Activated CD8-positive, alpha-beta memory T cell treated with anti-CD3 and anti-CD28 coated beads, Interleukin-2, amount 50 U/mL, for 48 hours (primary cell): ENCODE measurements at places on chromosomes 5 and 9.

DNA sequence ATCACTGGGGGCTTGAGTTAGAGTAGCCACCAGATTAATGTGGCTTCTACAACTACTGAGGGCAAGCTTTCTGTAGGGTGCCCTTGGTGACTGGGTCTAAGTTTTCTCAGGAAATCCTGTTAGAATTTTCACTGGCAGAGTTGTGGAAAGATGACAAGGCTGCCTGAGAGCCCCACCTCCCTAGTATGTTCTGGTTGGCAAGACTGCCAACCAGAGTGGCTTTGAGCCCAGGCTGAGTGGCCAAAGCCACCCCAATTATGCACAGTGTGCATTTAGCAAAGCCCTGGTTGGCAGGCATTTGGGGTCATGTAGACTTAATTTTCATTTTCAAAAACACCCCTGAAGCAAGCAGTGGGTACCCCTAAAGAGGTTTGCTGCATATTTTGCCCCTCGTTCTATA lies 136.7 kb upstream of the HAPLN1 start:
- no peak for DNase-seq

DNA sequence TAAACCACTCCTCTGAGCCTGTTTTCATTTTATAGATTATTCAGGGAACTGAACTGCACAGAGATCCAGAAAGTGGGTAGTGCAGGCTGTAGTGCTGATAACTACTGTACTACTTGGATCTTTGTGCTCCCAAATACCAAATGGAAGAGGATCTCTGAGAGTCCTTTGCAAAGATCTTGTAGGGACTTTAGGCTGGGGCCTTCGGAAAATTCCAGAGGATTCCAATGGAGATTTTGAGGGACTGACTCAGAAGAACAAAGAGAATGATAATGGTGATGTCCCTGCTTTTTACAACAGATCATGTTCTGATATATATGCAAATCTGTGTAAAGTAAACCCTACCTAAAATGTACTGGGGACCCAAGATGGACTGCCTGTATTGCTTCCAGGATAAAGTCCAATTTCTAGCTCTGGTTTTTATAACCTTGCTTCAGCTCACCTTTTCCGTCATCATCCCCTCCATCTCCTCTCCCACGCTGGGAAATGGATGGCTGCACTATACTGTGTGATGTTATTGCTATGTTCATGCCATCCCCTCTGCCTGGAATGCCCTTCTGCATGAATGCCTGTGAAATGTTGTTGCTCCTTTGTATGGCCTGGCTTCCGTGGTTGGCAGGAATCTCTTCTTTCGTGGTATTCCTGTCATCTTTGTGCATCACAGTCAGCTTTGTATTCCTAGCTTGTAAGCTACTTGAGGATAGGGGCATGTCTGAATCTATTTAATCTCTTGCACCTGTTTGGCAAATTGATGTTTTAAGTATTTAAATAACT lies 9.7 kb upstream of the PSMD5 start:
- DNase-seq = peak; percentile 33

- no peak for DNase-seq
Measured at GRCh38 chr9:135340726-135341475, 138.7 kb upstream of the PPP1R26 start.

DNA sequence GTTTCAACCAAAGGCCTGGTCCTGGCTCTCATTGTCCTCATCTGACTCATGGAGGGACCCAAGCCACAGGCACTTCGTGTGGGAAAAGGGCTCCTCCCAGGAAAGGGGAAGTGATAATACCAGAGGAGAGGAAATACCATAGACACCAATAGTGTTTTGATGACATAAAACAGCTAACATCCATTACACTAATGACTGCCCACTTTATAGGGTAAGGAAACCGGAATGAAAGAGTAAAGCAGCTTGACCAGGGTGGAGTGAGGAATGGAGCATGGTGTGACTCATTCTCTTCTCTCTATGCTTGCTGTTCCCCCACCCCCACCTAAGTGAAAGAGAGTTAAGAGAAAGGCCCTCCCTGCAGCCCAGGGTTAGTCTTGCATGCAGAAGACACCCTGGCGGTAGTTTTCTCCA lies 67.4 kb upstream of the HRH2 start:
- DNase-seq = no peak

DNA sequence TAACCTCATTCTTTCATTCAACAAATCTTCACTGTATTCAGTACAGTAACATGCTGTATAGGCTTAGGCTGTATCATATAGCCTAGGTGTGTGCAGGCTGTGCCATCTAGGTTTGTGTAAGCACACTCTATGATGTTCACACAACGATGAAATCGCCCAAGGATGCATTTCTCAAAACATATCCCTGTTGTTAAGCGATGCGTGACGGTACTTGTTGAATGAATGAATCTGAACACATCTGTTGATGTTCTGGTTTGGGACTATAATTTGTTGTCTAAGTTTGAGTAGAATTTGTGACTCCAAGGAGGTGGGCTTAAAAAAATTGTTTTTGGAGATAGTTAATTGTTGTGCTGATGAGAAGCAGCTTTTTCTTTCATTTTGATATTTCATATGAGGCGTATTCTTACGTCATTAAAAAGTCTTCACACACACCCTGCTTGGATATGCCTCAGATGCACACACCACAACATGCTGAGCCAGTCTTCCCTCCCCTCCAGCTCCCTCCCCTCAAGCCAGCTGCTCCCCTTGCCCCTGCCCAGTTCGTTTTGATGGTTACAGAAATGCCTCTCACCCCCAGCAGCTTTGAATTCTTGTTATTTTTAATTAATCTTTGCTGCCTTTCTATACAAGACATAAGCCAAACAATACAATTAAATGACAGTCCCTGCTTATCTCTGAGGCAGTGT lies 5.5 kb upstream of the PSAT1 start:
- DNase-seq = no peak

- DNase-seq = no peak
Measured at GRCh38 chr9:68704498-68704813, 584 bp upstream of the PIP5K1B start.

DNA sequence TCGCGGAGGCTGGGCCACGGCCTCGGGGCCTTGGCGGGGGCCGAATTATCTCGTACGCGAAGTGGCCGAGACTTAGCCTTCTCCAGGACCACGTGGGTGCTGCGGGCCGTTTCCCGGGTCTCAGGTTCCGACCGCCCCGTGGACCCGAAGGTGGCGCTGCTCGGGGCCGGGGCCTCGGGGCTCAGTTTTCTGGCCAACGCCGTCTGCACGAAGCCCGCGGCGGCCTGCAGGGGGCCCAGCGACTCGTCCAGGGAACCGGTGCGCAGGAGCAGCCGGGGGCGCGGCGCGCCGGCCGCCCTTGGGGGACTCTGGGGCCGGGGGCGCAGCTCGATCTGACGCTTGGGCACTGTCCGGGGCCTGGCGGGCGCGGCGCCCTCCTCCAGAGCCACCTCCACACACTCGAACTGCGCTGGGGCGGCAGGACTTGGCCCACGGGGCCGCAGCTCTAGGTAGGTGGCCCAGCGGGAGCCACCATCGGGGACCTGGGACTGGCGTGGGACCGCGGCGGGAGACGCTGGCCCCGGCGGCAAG lies 716 bp downstream of the PROB1 start:
- DNase-seq = no peak

DNA sequence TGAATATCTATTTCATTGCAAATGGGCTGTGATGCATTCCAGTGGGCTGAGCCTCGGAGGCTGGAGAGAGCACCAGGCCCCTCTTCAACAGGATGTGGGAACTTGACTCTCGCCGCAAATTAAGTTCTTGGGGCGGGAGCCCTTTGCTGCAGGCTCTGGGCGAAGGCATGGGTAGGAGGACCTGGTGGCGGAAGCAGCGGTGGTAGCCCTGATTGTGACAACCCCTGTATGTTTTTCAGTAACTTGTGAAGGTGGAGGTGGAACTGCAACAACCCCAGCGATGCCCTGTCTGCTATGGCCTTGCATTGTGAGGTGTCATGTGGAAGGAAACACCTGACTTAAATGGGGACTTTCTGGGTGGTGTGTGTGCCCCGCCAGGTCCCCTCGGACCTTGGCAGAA lies 9.4 kb downstream of the FYB1 start:
- peak; percentile 81 for DNase-seq

DNA sequence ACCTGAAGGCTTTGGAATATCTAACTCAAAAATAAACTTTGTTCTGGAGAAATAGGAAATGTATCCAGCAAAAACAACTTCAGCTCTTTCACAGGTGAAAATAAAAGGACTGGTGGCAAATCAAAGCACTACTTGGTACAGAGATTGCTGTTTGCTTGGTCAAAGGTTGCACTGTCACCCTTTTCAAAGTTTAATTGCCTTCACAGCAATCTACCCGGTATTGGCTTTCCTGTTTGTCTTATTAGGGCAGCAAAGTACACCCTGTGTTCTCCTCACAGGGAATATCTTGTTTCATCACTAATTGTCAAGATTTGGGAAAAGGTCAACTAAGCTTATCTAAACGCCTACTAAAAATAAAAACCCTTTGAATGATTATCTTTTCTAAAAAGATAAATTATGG lies 214.1 kb upstream of the ADCY2 start:
- no peak for DNase-seq

- DNase-seq = no peak
Measured at GRCh38 chr5:35694481-35694880, 76.8 kb downstream of the SPEF2 start.

GRCh38 chr9:10274175-10274574 lies 338.6 kb downstream of the PTPRD start:
- no peak for DNase-seq

GRCh38 chr9:89853161-89853560 lies 248.3 kb downstream of the GADD45G start:
- DNase-seq = no peak

DNA sequence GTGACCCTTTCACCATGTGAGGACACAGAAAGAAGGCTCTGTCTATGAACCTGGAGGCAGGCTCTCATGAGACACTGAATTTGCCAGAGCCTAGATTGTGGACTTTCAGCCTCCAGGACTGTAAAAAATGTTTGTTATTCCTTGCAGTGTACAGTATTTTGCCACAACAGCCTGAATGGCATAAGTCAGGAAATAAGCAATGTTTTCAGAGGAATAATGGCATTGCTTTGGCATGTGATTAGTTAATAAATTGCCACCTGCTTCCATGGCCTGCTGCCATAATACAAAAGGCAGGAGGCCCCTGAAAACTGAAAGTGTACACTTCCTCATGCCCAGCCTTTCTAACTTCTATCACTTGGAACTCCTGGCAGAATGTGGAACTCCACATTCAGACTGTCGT lies 408.1 kb downstream of the GADD45G start:
- DNase-seq = no peak

DNA sequence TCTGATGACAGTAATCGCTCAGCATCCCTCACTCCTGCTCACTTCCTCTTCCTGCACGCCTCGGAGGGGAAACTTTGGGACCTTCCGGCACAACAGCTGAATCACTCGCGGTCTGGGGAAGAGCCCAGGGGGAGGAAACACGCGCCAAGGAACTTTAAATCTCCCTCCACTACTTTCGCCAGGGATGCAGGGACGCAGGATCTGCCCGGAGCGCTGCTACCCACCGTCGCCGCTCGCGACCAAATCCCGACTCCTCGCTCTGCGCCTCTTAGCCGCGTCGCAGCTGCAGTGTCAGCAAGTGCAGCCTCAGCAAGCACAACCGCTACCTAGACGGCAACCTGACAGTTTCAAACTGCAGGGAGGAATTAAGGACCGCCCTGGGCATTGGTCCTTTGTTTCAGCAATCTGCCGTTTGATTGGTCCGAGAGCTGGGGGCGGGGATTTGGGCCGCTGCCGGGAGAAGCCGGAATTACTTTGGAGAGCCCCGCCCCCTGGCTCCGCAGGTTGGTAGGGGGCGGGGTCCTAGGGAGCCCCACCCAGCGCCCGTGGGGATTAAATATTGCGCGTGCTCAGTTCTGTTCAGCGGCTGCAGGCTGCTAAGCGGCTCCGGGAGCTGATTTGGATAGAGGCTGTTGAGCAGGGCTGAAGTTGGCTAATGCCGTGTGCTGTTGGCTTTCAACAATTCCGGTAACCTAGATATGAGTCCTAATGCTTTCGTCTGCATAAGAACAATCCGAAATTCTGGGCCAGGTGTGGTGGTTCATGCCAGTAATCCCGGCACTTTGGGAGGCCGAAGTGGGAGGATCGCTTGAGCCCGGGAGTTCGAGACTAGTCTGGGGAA lies at the start of gene POC5:
POC5 (minus strand) TSS at position 356 of the 841 bp plus-strand sequence. CDS start 4,500 bp downstream, outside the sequence.
- DNase-seq = peak; percentile 98

DNA sequence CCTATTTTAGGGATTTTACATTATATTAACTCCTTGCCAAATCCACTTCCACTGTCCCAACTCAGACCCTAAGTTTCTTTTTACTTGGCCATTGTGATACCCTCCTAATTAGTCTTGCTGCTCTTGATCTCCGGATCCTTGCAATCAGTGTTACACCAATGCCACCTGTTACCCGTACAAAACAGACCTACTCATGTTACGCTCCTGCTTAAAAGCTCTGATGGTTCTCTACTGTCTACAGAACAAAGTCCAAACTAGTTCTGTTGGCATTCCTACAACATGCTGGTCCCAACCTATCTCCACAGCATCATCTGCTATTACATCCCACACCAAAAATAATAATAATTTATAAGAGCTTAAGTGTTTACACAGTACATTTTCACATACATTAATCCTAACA lies 9.8 kb downstream of the ECPAS start:
- no peak for DNase-seq

- no peak for DNase-seq
Measured at GRCh38 chr5:68534131-68534940, 318.8 kb downstream of the PIK3R1 start.

DNA sequence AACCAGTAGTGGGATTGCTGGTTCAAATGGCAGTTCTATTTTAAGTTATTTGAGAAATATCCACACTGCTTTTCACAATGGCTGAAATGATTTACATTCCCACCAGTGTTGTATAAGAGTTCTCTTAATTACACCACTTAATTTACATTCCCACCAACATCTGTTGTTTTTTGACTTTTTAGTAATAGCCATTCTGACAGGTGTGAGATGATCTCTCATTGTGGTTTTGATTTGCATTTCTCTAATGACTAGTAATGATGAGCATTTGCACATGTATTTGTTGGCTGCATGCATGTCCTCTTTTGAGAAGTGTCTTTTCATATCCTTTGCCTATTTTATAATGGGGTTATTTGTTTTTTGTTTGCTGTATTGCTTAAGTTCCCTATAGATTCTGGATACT lies 688.3 kb downstream of the PRR16 start:
- no peak for DNase-seq

- DNase-seq = no peak
Measured at GRCh38 chr5:139383993-139384590, 995 bp upstream of the SLC23A1 start.

GRCh38 chr5:170360709-170361108 lies 28.5 kb downstream of the KCNMB1 start:
- DNase-seq = no peak

GRCh38 chr5:56003179-56003578 lies 8.4 kb upstream of the IL6ST start:
- no peak for DNase-seq

GRCh38 chr5:169531631-169532030 lies 51.9 kb upstream of the SPDL1 start:
- no peak for DNase-seq

- DNase-seq = no peak
Measured at GRCh38 chr5:171865471-171865870, 79.9 kb downstream of the SMIM23 start.

DNA sequence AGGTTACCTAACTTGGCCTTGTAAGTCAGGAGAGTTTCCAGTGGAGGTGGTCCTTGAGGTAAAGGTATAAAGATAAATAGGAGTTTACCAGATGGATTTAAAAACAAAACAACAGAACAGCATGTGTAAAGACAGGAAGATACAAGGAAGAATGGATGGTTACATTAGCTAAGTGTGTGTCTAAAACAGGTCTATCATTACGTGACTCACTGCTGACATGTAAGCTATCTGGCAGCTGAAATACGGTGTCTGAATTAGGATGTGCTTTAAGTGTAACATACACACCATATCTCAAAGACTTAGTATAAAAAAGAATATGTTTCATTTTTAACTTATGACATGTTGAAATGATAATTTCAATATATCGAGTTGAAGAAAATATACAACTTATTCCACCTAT lies 405.1 kb upstream of the ADAMTSL1 start:
- no peak for DNase-seq
